CD4-positive, alpha-beta T cell treated with Interleukin-4 for 1 hour (primary cell): ENCODE measurements at places on chromosomes 16 and 17.

DNA sequence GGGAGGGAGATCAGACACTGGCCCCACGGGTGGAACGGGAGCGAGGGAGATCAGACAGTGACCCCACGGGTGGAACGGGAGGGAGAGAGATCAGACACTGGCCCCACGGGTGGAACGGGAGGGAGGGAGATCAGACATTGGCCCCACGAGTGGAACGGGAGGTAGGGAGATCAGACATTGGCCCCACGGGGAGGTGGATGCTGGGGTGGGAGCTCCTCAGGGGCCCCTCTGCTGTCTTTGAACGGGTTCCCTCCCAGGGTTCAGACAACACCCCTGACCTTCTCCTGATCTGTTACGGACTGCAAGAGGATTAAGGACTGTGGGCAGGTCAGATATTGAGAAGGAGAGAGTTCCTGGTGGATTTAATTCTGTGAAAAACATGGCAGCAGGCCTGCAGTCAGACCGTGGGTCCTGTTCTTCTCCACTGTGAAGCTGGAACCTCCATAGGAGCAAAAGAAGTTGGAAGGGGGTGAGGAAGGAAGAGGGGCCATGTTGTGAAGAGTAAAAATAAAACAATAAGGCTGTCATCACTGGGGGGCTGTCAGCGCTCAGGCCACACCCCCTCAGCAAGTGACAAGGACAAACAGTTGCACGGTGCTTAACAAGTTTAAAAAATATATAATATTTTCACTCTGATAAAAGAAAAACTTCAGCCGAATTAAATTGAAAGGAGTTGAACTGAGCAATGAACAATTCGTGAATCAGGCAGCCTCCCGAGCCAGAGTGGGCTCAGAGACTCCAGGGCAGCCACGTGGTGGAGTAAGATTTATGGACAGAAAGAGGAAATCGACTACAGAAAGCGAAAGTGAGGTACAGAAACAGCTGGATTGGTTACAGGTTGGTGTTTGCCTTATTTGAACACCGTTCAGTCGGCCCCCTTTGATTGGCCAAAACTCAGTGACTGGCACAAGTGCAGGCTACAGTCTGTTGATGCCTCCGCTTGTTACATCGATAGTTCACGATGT lies 348.7 kb upstream of the TNRC6C start:
- peak; percentile 80 for DNase-seq

DNA sequence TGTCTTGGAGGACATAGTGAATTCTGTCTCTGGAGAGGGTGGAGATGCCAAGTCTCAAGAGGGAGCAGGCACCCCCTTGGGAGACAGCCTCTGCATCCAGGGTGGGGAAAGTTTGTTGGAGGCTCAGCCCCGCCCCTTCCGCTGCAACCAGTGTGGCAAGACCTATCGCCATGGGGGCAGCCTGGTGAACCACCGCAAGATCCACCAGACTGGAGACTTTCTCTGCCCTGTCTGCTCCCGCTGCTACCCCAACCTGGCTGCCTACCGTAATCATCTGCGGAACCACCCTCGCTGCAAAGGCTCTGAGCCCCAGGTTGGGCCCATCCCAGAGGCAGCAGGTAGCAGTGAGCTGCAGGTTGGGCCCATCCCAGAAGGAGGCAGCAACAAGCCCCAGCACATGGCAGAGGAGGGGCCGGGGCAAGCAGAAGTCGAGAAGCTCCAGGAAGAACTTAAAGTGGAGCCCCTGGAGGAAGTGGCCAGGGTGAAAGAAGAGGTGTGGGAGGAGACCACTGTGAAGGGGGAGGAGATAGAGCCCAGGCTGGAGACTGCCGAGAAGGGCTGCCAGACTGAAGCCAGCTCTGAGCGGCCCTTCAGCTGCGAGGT lies 5.2 kb downstream of the ZNF646 start:
- DNase-seq = no peak

- DNase-seq = no peak
These were observed 25.0 kb upstream of the ATP2A3 start for GRCh38 chr17:3989041-3989886.

GRCh38 chr16:80199614-80200013 lies 341.2 kb upstream of the DYNLRB2 start:
- DNase-seq = no peak

DNA sequence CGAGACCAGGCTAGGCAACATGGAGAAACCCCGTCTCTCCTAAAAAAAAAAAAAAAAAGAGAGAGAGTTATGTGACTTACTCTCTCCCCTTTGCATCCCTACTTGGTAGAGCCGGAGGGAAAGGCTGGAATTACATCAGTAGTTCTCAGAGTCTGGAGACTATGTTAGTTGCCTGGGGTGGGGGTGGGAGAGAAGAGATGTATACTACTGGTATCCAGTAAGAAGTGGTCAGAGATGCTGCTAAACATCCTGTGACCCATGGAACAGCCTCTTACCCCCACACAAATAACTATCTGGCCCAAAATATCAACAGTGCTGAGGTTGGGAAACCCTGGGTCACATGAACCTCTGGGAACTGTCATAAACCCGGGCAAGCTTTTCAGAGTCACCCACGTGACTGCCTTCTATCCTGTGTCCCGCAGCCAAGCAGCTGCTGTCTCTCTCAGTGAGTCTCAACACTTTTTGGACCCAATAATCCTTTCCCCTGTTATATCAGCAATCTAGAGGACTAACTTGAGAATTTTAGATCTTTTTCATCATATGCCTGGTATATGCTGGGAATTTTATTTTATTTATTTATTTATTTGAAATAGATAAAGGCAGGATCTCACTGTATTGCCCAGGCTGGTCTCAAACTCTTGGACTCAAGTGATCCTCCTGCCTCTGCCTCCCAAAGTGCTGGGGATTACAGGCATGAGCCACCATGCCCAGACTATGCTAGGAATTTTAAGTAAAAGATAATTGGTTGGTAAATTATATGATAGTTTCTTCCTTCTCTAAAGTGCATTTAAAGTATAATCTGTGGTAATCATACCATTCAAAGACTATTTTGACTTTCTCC lies 8.7 kb downstream of the EIF1 start:
- peak; percentile 25 for DNase-seq

DNA sequence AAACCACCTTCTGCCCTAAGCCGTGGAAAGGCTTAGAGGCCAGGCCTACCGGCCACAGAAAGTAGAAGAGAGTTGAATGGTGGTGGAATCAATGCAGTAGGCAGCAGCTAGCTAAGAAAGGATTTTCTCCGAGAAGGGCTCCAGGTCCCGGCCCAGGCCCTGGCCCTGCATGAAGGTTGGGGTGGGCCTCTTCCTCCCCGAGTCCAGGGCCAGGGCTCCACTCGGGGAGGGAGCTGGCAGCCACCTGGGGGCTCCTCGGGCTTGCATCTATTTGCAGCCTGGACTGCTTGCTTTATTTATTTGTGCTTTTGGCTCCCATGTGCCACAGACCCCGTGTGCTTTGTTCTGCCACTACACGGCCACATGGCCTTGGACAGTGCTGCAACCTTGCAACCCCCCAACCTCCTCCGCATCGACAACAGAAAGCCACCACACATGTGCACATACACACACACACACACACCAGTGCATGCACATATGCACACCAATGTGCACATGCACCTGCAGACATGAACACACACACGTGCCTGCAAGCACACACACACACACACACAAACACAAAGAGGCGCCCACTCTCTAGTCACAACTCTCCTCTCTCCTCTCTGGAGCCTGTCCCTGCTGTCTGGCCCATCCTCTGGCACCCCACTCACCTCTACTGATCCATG lies 96.4 kb upstream of the TNRC6C start:
- no peak for DNase-seq

DNA sequence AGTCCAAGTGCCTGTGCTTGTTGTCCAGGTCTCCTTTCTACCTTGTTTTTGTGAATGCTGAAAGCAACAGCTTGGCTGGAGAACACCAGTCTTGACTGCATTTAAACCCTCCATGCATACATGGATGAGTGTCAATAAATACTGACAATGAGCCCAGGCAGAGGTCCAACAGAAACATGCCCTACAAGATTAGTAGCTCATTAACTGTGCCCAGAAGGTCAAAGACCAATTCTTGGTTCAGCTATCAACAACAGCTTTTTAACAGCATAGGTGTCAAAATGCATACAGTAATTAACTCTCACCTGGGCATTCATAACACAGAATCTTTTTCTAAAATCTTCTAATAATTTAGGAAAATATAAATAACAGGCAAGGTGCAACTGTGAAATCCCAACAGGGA lies 63.2 kb downstream of the N4BP1 start:
- DNase-seq = no peak

DNA sequence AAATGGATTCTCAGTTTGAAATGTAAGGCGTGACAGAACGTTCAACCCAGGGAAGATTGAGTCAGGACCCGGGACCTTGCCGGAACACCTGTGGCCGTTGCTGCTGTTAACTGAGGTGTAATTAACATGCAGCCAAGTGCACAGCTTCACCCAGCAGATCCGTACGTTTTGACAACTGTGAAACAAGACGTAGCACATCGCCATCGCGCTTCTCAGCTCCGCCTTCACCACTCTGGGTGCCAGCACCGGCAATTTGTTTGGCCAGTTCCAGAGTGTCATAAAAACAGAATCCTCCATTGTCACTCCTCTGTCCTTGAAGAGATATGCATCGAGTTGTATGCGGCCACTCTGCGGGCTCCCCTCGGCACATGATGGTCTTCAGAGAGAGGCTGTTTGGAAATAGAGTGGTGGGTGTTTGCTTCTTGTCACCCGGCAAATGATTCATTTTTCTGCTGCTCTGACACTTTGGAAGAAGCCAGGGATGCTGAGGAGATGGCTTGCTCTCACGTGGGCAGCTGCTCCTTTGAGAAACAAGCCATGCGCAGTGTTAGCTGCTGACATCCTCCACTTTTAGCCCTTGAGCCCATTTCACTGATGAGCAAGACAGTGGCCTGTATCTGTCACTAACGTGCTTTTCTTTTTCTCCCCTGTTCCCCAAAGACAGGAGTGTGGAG lies 22.6 kb downstream of the NAA60 start:
- no peak for DNase-seq

- no peak for DNase-seq
These were observed 70.7 kb upstream of the DNAJA2 start for GRCh38 chr16:47043970-47044684.

GRCh38 chr17:49528966-49529365 lies 33.9 kb downstream of the NGFR start:
- DNase-seq = no peak

- DNase-seq = no peak
These were observed 194.2 kb downstream of the NTN1 start for GRCh38 chr17:9215465-9215864.

GRCh38 chr16:2692948-2693651 lies 10.8 kb downstream of the KCTD5 start:
- DNase-seq = no peak

- DNase-seq = no peak
These were observed 19.2 kb upstream of the SMIM5 start for GRCh38 chr17:75614006-75614405.

DNA sequence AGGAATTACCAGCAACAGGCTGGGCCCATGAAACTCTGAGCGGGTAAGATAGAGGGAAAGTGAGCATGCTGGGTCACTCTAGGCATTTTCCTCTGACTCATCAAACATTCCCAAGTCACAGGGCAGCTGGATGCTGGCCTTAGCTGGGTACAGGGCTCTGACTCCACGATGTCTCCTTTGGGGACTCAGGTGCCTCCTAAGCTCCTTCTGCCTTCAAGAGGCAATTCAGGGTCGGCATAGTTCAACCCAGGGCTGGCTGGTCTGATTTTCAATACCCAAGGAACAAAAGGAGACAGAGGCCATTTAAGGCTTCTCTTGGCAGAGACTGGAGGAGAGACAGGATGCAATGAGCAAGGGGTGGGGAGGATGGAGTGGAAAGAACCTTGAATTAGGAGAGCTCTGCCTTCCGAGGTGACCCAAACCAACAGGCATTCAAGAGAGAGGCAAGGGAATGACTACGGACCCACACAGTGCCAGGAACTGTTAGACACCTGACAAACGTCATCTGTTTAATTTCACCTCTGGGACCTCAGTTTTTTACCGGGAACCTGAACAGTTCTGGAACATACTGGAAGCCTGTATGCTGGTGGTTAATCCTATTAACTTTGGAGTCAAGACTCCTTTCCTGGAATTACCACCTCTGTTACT lies 910 bp downstream of the WBP2 start:
- no peak for DNase-seq

DNA sequence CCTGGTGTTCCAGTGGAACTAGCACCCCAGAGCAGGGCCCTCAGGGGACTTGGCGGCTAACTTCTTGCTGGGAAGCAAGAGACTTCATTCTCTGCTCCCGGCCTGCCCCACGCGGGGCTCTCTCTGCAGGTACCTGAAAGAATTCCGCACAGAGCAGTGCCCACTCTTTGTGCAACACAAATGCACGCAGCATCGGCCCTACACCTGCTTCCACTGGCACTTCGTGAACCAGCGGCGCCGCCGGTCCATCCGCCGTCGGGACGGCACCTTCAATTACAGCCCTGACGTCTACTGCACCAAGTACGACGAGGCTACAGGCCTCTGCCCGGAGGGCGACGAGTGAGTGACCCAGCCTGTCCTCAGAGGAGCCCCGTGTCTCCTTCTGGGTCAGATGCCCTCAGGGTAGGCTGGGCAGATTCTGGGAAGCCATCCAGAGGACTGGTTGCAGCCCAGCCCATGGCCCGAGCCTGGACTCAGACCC lies 25.1 kb downstream of the UNK start:
- DNase-seq = no peak

DNA sequence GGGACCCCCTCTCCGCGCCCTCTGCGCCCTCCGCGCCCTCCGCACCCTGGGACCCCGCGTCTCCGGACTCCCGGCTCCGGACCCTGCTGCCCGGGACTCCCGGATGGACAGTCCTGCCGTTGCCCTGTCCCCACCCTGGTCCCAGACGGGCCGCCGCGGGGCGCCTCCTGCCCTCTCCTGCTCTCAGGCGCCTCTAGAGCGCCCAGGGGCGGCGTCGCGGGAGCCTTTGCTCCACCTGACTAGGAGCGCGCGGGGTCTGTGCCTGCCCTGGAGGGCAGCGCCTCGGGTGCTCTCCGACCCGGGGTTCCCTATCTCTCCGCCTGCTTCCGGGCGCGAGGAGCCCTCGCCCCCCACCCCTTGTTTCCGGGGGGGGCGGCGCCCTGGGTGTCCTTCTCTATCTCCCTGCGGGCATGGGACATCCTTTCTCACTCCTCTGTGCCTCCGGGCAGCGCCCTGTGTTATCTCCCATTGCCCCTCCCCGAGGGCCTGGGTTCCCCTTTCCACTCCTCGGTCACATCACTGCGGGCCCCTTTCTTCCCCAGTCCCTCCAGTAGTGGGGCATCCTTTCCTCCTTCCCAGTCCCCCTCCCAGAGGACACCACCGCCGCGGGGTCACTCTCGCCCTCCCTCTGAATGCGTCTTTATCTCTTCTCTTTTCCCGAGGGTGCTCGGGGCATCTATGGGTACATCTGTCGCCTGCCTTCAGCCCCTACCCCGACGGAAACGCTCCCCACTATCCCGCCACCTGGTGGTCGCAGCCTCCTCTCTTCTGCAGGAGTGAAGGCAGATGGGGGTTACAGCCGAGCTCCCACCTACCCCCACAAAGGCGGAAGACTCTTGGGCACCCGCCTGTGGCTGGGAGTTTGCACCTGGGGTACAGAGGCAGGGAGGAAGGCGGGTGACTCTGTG lies 875 bp downstream of the PRKCB start:
- peak; percentile 64 for DNase-seq

GRCh38 chr16:53511403-53512280 lies 8.6 kb upstream of the AKTIP start:
- no peak for DNase-seq

GRCh38 chr16:35557731-35558130 lies 2098.3 kb downstream of the TP53TG3F start:
- DNase-seq = no peak

GRCh38 chr17:21285164-21286065 lies 904 bp downstream of the MAP2K3 start:
- DNase-seq = no peak

- no peak for DNase-seq
These were observed 11.2 kb downstream of the NAA60 start for GRCh38 chr16:3454631-3455147.
